Prostate gland (tissue), 2 donors: ENCODE measurements at places on chromosomes 6 and 20.
A peak's percentile ranks its signal among the peaks of the same experiment; 100 is the strongest.

GRCh38 chr6:45710304-45710821 lies 305.3 kb downstream of the CLIC5 start:
- DNase-seq: no peak
- H3K4me1 ChIP-seq: no peaks in the 10 kb centered on the region
- H3K27ac ChIP-seq: no peak overlapping the region
- H3K27me3 ChIP-seq: no peaks in the 10 kb centered on the region

DNA sequence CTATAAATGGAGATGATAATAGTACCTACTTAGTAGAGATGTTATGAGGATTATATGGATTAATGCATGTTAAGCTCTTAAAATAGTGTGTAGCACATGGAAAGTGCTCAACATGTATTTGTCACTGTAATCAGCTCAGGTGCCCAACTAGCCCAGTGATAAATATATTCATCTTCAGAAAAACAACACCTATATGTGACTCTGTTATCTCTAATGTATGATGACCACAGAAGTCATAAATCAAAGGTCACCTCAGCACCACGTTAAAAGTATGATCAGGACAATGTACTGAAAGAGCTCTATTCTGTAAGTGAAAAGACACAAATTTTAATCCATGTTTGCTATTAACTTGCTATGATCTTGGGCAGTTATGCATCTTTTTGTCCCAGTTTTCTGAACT lies 36.8 kb upstream of the TENT5A start:
- no peak for DNase-seq
- no peak overlapping the region for H3K27ac ChIP-seq
- H3K4me1 ChIP-seq: no peaks in the 10 kb centered on the region
- no peaks in the 10 kb centered on the region for H3K27me3 ChIP-seq
- no peak overlapping the region for H3K4me3 ChIP-seq

- H3K4me1 ChIP-seq: no peaks in the 10 kb centered on the region
- DNase-seq: no peak
- H3K27me3 ChIP-seq: no peaks in the 10 kb centered on the region
Observed at GRCh38 chr6:1639430-1639829, 29.7 kb downstream of the FOXC1 start.

- H3K4me3 ChIP-seq: no peak overlapping the region
- H3K36me3 ChIP-seq: no peaks in the 10 kb centered on the region
- H3K4me1 ChIP-seq: no peaks in the 10 kb centered on the region
- H3K27me3 ChIP-seq: no peaks in the 10 kb centered on the region
- no peak for DNase-seq
- H3K27ac ChIP-seq: no peak overlapping the region
Observed at GRCh38 chr6:107045826-107046675, 18.1 kb downstream of the MTRES1 start.

GRCh38 chr6:45814772-45815171 lies 200.9 kb downstream of the CLIC5 start:
- no peak overlapping the region for H3K27ac ChIP-seq
- no peak for DNase-seq
- H3K4me3 ChIP-seq: no peak overlapping the region
- no peaks in the 10 kb centered on the region for H3K27me3 ChIP-seq

DNA sequence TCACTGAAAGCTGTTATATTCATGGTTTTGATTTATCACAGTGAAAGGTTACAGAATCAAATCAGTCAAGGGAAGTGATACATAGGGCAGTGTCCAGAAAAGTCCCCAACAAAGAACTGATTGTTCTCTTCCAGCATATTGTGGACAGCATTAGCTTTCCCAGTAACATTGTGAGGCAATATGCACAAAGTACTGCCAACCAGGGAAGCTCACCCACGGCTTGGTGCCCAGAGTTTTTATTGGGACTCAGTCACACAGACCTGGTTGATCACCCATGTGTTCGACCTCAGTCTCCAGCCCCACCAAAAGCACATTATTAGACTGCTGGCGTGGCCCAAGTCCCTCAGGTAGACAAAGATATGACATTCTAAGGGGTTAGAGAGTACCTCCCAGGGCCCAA lies 76.0 kb downstream of the LCA5 start:
- H3K27ac ChIP-seq: no peak overlapping the region
- no peaks in the 10 kb centered on the region for H3K27me3 ChIP-seq
- no peak overlapping the region for H3K4me3 ChIP-seq
- no peaks in the 10 kb centered on the region for H3K36me3 ChIP-seq
- DNase-seq: peak; percentile 55

DNA sequence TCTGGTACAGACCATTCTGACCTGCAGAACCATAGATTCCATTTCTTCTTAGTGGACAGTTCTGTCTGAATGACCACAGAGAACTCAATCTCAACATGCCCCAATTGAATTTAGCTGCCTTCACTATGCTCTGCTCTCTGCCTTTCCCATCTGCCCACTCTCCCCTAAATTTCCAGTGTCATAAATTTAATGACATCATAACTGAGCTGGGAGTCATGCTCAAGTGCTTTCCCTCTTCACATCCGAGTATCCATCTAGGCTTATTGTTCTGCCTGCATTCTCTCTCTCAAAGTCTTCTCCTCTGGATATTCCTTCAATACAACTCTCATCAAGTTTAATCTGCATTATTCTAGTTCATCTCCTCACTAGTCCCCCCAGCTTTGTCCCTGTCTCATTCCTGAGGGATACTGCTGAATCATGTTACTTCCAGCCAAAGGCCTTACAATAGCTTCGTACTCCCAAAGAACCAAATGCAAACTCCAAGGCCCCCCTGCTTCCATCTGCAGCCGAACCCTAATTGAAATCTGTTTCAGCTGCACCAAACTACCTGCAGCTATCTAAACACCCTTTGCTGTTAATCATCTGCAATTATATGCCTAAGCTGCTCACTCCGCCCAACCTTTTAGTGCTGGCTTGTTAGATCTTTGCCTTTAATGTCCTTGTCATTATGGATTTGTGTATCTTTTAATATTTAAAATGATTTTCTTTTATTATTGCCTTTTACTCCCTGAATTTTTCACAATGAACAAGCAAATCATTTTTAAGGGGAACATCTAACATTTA lies 46.1 kb downstream of the SLC35B3 start:
- no peak for DNase-seq
- no peaks in the 10 kb centered on the region for H3K4me1 ChIP-seq
- H3K27ac ChIP-seq: no peak overlapping the region
- no peaks in the 10 kb centered on the region for H3K36me3 ChIP-seq
- H3K27me3 ChIP-seq: no peaks in the 10 kb centered on the region
- no peak overlapping the region for H3K4me3 ChIP-seq

- no peak overlapping the region for H3K27ac ChIP-seq
- DNase-seq: peak; percentile 15
- H3K27me3 ChIP-seq: no peaks in the 10 kb centered on the region
- H3K4me1 ChIP-seq: no peaks in the 10 kb centered on the region
- no peaks in the 10 kb centered on the region for H3K36me3 ChIP-seq
Observed at GRCh38 chr6:113137426-113137825, 719.7 kb upstream of the MARCKS start.

- no peak for DNase-seq
- H3K27ac ChIP-seq: no peak overlapping the region
- no peaks in the 10 kb centered on the region for H3K36me3 ChIP-seq
Observed at GRCh38 chr20:53284256-53284655, 309.4 kb downstream of the ZNF217 start.

- peak overlapping the region; percentile 77 for H3K27ac ChIP-seq
- peaks cover 6% of the 10 kb centered on the region for H3K4me1 ChIP-seq
- H3K4me3 ChIP-seq: peak overlapping the region; percentile 54
- no peaks in the 10 kb centered on the region for H3K36me3 ChIP-seq
- H3K27me3 ChIP-seq: no peaks in the 10 kb centered on the region
- peak; percentile 57 for DNase-seq
Observed at GRCh38 chr6:18388942-18389341, 1.8 kb downstream of the RNF144B start.

GRCh38 chr6:79586548-79586947 lies 44.6 kb upstream of the SH3BGRL2 start:
- DNase-seq: no peak
- no peak overlapping the region for H3K27ac ChIP-seq
- no peaks in the 10 kb centered on the region for H3K4me1 ChIP-seq
- no peak overlapping the region for H3K4me3 ChIP-seq

DNA sequence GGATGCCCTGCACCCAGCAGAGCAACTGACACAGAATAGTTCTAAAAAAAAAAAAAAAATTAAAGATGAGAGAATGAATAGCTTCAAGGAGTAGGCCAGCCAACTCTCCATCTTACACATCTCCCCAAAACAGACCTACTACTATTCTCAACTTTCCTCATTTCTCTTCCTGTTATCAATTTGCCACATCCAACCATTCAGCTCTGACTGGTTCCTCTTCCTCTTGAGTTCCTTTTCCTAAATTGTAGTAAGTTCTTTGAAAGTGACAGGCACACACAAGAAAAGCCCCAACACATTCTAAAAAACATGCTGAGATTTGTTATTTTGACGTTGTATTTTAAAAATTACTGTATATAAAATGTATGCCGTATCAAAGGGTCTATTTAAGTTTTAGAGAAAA lies 117.2 kb downstream of the PDSS2 start:
- no peak for DNase-seq
- H3K36me3 ChIP-seq: no peaks in the 10 kb centered on the region
- H3K27me3 ChIP-seq: no peaks in the 10 kb centered on the region
- no peak overlapping the region for H3K27ac ChIP-seq
- H3K4me1 ChIP-seq: no peaks in the 10 kb centered on the region

DNA sequence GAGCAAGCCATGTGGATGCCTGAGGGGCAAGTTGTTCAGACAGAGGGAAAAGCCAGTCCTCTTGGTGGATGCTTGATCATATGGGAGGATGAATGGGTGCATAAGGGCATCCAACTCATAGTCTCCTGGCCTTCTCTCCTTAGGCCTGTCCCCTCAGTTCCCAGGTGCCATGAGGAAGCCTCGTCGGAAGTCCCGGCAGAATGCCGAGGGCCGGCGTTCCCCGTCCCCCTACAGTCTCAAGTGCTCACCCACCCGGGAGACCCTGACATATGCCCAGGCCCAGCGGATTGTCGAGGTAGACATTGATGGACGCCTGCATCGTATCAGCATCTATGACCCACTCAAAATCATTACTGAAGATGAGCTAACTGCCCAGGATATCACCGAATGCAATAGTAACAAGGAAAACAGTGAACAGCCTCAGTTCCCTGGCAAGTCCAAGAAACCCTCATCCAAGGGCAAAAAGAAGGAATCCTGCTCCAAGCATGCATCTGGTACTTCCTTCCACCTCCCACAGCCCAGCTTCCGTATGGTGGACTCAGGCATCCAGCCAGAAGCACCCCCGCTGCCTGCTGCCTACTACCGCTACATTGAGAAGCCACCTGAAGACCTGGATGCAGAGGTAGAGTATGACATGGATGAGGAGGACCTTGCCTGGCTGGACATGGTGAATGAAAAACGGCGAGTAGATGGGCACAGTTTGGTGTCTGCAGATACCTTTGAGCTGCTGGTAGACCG lies 3.8 kb downstream of the BRPF3 start:
- H3K27ac ChIP-seq: no peak overlapping the region
- no peak overlapping the region for H3K4me3 ChIP-seq
- H3K36me3 ChIP-seq: no peaks in the 10 kb centered on the region
- DNase-seq: no peak
- no peaks in the 10 kb centered on the region for H3K27me3 ChIP-seq

GRCh38 chr20:39576771-39577170 lies 614.6 kb downstream of the DHX35 start:
- no peak overlapping the region for H3K27ac ChIP-seq
- no peaks in the 10 kb centered on the region for H3K36me3 ChIP-seq
- no peak overlapping the region for H3K4me3 ChIP-seq
- H3K27me3 ChIP-seq: no peaks in the 10 kb centered on the region
- no peak for DNase-seq

GRCh38 chr20:50915424-50915823 lies 15.8 kb downstream of the ADNP start:
- no peak overlapping the region for H3K27ac ChIP-seq
- DNase-seq: no peak
- no peaks in the 10 kb centered on the region for H3K4me1 ChIP-seq
- H3K4me3 ChIP-seq: no peak overlapping the region

DNA sequence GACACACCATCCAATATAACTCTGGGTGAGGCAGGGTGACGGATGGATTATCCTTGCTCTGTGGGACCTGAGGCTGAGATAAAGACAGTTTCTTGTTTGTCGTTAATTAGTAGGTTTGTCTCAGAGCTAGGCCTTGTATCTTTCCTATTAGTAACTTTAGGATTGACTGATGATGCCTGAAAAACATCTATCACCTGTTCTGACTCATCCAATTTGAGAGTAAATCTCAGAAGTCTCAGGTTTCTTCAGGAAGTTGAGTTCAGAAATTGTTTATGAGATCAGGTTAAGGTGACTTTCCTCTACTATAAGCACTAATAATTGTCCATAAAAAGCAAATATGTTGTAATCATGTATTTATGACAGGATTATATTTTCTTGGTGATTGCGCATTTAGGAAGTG lies 129.5 kb upstream of the SUPT3H start:
- H3K4me1 ChIP-seq: no peaks in the 10 kb centered on the region
- H3K4me3 ChIP-seq: no peak overlapping the region
- H3K36me3 ChIP-seq: peaks cover 3% of the 10 kb centered on the region
- no peak overlapping the region for H3K27ac ChIP-seq

- no peak overlapping the region for H3K4me3 ChIP-seq
- H3K4me1 ChIP-seq: no peaks in the 10 kb centered on the region
- no peaks in the 10 kb centered on the region for H3K36me3 ChIP-seq
- no peak for DNase-seq
- no peak overlapping the region for H3K27ac ChIP-seq
Observed at GRCh38 chr6:139744891-139745290, 370.4 kb upstream of the CITED2 start.

- no peak overlapping the region for H3K4me3 ChIP-seq
- H3K27ac ChIP-seq: no peak overlapping the region
- no peaks in the 10 kb centered on the region for H3K27me3 ChIP-seq
- no peaks in the 10 kb centered on the region for H3K36me3 ChIP-seq
Observed at GRCh38 chr20:25050501-25051350, 7.2 kb downstream of the ACSS1 start.

- no peak overlapping the region for H3K4me3 ChIP-seq
- no peak overlapping the region for H3K27ac ChIP-seq
- H3K4me1 ChIP-seq: no peaks in the 10 kb centered on the region
- no peaks in the 10 kb centered on the region for H3K27me3 ChIP-seq
- DNase-seq: no peak
Observed at GRCh38 chr20:13028673-13029072, 19.9 kb downstream of the SPTLC3 start.

DNA sequence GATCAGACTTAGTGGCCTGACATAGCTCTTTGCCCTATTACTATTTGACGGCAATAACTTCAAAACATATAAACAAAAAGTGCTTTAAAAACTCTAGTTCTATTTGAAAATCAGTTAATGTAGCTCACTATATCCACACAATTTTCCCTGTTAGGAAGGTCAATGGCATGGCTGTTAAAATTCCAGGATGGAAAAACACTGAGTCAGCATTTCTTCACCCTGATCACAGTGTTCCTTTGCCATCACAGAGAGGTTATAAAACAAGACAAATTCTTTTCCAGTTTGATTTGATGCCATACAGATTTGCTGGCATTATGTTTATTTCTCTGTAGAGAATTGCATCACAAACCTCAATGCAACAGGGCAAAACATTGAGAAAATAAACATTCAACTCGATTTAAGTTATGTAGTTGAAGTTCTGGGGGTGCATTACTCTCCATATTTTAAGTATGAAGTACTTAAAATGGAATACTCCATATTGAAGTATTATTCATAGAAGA lies 253.7 kb upstream of the HSF2 start:
- no peak overlapping the region for H3K4me3 ChIP-seq
- H3K27ac ChIP-seq: no peak overlapping the region
- H3K27me3 ChIP-seq: no peaks in the 10 kb centered on the region
- no peaks in the 10 kb centered on the region for H3K36me3 ChIP-seq
